ENCODE measurements at places on chromosomes 5 and 9.

GRCh38 chr5:153256-153655 lies 38.0 kb upstream of the LRRC14B start:
- no peak for DNase-seq

DNA sequence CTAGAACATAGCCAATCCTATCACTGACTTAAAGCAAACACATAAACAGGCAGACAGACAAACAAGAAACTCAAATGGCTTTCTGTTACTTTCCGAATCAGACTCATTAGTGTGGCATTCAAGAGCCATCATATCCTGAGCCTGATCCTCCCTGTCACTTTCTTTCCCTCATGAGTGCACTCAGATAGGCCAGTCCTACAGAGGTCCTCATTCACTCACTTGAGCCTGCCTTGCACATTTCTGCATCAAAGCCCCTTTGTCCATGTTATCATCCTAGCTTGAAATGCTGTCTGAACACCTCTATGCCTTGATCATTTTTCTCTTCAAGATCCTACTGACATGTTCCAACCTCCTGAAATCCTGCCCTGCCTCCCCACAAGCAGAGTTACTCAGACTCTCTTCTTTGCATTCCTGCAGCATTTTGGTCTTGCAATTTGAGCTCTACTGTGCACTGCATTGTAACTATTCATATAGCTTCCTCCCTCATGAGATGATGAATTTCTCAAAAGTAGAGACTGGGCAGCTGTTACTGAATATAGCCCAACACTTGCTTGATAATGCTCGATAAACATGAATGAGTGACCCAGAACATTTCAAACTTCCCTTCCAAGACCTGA lies 126.9 kb downstream of the PALM2AKAP2 start:
- DNase-seq, result no peak

GRCh38 chr5:177607452-177608192 lies 7.7 kb downstream of the B4GALT7 start:
- DNase-seq, result peak; percentile 56

GRCh38 chr9:35689542-35690293 lies at the start of gene TPM2:
TSS of gene TPM2 (minus strand) at chr9:35689925. CDS start at chr9:35689817, 108 bp downstream.
- no peak for DNase-seq

DNA sequence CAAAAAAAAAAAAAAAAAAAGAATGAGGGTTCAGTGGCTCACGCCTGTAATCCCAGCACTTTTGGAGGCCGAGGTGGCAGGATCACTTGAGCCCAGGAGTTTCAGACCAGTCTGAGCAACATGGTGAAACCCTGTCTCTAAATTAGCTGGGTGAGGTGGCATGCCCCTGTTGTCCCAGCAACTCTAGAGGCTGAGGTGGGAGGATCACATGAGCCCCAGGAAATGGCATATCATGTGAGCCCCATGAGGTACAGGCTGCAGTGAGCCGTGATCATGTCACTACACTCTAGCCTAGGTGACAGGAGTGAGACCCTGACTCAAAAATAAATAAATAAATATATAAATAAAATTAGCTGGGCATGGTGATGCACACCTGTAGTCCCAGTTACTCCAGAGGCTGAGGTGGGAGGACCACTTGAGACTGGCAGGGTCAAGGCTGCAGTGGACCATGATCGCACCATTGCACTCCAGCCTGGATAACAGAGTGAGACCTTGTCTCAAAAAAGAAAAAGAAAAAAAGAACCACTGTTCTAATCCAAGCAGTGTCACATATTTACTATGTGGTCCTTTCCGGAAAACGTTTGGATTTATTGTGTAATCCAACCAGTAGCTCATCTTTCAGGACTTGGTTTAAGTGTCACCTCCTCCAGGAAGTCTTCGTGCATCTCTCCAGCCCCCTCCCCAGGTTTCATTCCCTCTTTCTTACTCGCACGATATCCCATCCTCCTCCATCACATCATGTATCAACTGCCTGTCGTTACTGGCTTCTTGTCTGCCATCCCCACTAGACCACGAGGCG lies 12.3 kb upstream of the SPOUT1 start:
- no peak for DNase-seq

DNA sequence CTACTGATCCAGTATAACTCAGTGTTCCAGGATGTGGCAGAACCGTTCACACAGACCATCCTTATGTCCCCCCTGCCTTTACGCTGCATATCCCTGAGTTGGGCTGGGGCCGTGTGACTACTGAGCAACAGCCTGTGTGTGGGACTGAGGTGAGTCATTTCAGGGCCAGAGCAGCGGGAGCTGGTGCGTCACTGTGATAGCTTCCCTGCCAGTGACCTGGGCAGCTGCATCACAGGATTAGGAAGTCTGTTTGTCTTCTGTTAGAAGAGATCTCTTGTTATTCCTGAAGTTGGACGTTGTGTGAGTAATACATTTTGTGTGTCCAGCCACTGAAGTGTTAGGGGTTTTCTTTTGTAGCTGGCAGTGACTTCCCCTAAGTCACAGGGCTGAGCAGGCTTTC lies 35.6 kb downstream of the TPPP start:
- DNase-seq, result no peak

GRCh38 chr5:139251695-139252288 lies 41.7 kb upstream of the MATR3 start:
- no peak for DNase-seq

DNA sequence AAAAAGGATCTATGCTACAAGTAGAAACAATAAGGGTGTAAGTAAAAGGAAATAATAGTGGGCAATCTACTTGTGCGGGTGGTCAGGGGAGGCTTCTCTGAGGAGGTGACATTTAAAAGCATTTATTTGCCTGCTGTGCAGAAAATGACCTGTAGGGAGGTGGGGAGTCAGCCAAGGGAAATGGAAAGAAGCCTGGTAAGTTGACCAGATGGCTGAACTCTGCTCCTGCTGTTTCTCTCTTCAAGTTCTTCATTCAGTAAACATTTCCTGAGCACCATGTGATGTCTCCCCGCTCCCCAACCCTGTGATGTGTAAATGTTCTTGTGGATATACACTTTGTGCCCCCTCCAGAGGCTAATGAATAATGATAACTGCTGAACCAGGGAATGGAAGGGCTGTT lies 9.9 kb upstream of the SPIN1 start:
- DNase-seq, result no peak

DNA sequence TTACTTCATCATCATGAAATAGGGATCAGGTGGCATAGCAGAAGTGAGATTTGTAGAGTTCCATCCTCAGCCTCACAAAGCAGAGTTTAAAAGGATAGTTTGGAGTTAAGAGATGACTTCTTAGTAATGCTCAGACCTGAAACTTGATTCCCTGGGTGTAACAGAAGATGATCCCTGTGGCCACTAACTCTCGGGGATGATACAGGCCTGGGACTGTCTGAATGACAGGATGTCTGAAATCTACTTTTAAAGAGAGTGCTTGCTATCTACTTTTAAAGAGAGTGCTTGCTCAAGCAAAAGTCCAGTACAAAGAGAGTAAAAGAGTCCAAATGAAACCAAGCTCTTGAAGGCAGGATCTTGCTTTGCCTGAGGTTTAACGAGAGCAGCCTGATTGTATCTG lies 14.6 kb downstream of the ADAMTS16 start:
- no peak for DNase-seq

DNA sequence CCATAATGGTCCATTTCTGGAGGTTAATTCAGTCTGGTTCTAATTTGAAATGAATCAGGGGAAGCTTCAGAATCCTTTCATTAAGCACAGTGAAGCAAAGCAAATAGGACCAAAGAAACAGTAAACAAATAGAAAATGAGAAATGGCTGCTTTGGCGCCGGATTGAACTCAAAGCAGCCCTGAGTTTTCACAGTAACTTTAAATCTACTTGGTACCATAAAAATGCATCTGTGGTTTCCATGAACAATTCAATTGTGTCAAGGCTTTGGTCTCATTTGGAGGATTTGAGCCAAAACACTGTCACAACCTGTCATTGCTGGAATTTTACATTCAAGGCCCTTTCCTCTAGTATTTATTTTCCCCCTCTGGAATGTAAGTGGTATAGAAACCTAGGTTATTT lies 25.9 kb upstream of the DAPK1 start:
- DNase-seq, result no peak

- no peak for DNase-seq
These were observed 222.2 kb downstream of the TMEM167A start for GRCh38 chr5:82854956-82855355.

- DNase-seq, result peak; percentile 38
These were observed 23.5 kb downstream of the GRAMD2B start for GRCh38 chr5:126446498-126447224.

DNA sequence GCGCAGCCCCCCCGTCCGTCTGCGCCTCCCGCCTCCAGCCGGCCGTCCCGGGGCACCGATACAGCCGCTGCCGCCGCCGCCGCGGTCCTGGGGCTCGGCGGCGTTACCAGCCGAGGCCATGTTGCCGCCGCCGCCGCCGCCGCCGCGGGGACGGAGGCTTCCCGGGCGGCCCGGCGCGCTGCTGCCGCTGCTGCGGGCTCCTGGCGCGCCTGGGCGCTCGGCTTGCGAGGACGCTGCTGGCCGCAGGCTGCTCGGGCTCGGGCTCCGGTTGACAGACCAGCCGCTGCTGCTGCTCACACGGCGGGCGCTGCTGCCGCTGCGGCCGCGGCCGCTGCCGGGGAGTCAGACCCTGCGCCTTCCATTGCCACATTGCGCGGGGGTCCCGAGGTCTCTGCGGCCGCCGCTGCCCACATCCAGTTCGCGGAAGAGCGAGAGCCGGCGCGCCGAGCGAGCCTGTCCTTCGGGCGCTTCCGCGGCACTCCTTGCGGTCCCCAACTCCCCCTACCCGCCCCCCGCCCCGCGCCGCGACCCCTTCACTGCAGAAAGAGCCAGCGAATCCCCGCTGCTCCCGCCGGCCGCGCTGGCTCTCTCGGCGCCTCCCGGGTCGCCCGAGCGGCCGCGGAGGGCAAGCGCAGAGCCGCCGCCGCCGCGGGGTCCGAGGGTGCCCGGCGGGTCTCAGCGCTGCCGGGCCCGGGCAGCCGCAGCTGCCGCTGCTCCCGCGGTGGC lies 8.4 kb downstream of the PTCH1 start:
- no peak for DNase-seq

GRCh38 chr5:22504411-22504810 lies 348.7 kb downstream of the CDH12 start:
- DNase-seq, result no peak

DNA sequence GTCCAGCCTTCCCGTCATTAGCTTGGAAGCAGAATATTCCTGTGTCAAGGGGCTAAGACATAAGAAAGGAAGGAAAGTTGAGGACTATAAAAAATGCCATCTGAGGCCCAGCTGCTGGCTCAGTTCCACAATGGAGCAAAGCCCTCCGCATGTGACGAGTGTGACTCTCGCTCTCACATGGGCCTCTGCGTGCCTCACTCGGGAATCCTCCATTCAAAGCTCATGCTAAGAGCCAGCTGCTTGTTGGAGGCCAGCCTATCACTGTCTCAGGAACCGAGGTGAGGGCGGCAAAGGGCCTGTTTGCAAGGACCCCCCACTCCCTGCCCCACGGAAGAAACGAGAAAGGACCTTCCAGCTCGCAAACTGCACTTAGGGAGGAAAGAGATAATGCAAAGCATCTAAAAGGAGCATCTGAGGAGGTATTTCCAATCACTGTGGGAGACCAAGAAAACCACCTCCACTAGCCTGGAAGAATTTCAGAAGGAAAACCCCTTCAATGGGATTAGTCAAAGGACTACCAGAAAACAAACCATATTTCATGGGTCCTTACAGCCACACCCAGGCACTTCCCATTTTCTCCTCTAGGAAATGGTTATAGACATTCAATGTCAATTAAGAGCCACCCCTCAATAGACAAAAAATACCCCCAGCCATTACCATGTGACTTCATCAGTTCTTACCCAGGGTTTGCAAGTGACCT lies 95.3 kb downstream of the PRRT1B start:
- DNase-seq, result no peak

- DNase-seq, result no peak
These were observed 24.0 kb upstream of the TPPP start for GRCh38 chr5:717143-717542.

DNA sequence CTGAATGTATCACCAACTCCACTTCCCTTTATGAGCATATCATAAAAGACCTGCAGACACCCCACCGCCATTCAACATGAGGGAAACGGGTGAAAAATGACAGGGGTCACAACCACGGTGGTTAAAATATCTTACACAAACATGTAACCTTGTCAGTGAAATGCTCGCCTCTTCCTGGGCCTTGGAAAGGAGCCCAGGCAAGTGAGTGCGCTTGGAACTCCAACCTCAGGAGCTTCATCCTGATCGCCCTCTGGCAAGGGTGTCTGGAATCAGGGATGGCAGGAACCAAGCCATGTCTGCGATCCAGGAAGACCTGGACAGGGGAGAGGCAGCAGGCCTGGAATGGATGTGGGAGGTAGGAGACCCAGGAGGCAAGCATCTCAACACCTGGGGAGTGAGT lies 282.7 kb downstream of the GAS1 start:
- no peak for DNase-seq

- DNase-seq, result no peak
These were observed 35.9 kb upstream of the UBAP2 start for GRCh38 chr9:34084562-34084961.

- DNase-seq, result no peak
These were observed 48.5 kb upstream of the DAB2 start for GRCh38 chr5:39473156-39473775.

DNA sequence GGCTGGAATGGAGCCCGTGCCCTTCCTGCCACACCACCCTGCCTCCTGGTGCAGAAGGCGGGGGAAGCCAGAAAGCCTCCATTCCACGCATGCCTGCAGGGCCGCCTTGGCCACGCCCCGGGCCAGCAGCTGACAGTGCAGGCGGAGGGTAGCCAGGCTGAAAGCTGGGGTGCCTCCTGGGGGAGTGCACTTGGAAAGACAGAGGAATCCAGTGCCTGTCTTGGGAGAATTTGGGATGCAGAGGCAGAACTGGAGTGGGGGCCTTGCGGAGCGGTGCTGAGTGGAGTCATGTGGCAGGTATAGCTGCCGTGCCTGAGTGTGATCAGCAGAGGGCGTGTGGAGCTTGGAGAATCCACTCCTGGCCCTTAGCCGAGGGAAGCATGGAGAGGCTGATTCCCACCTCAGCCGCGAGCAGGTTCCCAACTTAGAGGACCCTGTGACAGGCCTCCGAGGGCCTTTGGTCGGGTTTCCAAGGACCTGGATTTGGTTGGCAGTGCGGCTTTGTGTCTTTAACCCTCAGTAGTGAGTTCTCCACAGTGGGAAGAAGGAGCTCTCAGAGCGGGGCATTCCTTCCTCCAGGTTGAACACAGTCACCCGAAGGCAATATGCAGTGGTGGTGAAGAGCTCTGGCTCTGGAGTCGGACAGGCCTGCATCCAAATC lies 9.1 kb upstream of the URM1 start:
- DNase-seq, result peak; percentile 82

- no peak for DNase-seq
These were observed 92.4 kb downstream of the NFIB start for GRCh38 chr9:14221558-14221957.

DNA sequence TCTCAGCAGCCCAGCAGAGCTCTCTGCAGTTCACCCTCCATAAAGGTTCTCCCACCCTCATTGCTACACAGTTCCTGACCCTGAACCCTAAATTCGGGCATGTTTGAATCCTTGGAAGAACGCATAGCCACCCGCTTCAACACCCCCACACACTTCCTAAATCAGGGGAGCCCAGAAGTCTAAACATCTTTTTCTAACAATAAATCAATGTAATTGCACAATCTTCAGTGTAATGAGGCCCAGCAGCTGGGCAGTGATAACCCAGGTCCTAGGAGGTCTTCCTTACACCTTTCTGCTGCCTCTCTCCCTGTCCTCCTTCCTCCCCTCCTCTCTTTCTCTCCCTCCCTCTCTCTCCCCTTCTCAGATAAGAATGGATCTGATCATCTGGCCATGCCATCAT lies 88.0 kb downstream of the IRX2 start:
- DNase-seq, result no peak

GRCh38 chr5:32794086-32794485 lies 83.0 kb downstream of the NPR3 start:
- DNase-seq, result no peak

- DNase-seq, result no peak
These were observed 81.0 kb downstream of the WWC1 start for GRCh38 chr5:168372356-168372946.

- DNase-seq, result peak; percentile 45
These were observed 1.5 kb downstream of the SH3GLB2 start for GRCh38 chr9:129026442-129027223.

All from CD4-positive, alpha-beta T cell (primary cell).